Activated CD4-positive, alpha-beta T cell treated with anti-CD3 and anti-CD28 coated beads, Interleukin-2, amount 50 U/mL, for 16 hours (primary cell): ENCODE measurements at places on chromosomes 6 and 20.
A peak's percentile ranks its signal among the peaks of the same experiment; 100 is the strongest.

GRCh38 chr20:49909499-49910339 lies 5.6 kb downstream of the SPATA2 start:
- DNase-seq, result no peak

DNA sequence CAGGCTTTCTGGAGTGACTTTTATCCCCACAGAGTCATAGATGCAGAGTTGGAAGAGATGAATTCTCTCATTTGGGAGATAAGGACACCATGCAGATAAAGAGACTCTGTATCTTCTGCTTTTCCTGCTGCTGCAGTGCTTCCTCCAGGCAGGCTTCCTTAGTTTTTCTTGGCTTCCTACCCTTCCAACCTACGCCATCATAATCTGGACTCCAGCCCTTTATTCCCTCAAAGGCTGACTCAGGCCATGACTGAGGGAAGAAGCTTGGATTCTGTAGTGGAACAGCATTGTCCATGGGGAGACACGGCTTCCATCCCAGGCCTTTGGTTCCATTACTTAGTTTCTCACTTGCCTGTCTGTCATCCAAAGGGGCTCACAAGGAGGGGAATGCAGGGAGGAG lies 6.5 kb upstream of the RNF24 start:
- no peak for DNase-seq

GRCh38 chr20:39568109-39568508 lies 606.0 kb downstream of the DHX35 start:
- DNase-seq, result peak; percentile 6

DNA sequence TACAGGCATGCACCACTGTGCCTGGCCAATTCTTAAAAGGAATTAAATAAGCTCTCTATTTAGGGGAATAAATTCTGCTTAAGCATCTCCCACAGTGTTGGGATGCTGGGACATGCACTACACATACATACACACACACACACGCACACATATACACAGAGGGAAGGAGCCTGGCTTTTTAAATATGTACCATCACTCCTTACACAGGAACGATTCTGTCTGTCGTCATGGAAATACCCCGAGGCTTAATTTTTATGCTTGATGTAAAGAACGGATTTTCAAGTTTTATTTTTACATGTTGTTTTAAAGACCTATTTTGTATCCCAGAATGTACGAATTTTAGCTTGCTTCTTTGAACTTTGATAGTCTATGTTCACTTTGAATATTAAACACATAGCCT lies 95.3 kb downstream of the CD109 start:
- DNase-seq, result no peak

- DNase-seq, result peak; percentile 53
These were observed 679 bp upstream of the PPDPF start for GRCh38 chr20:63519668-63520503.

- no peak for DNase-seq
These were observed 107.8 kb downstream of the DST start for GRCh38 chr6:56534680-56535419.

DNA sequence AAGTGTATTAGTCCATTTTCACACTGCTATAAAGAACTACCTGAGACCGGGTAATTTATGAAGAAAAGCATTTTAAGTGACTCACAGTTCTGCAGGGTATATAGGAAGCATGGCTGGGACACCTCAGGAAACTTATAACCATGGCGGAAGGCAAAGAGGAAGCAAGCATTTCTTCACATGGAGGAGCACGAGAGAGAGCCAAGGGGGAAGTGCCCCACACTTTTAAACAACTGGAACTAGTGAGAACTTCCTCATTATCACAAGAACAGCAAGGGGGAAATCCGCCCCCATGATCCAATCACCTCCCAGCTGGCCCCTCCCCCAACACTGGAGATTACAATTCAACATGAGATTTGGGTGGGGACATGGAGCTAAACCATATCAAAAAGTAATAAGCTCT lies 28.3 kb upstream of the B3GAT2 start:
- DNase-seq, result no peak

- DNase-seq, result no peak
These were observed 198.7 kb upstream of the MYLIP start for GRCh38 chr6:15930207-15930606.

GRCh38 chr6:38420207-38420606 lies 219.5 kb downstream of the BTBD9 start:
- no peak for DNase-seq

GRCh38 chr20:2342243-2342642 lies 38.5 kb upstream of the TGM6 start:
- no peak for DNase-seq
